Testis (tissue), 5 donors: ENCODE measurements at places on chromosomes 11 and 22.

- no peak for DNase-seq
Measured at GRCh38 chr11:73273222-73273895, 1.2 kb downstream of the P2RY6 start.

DNA sequence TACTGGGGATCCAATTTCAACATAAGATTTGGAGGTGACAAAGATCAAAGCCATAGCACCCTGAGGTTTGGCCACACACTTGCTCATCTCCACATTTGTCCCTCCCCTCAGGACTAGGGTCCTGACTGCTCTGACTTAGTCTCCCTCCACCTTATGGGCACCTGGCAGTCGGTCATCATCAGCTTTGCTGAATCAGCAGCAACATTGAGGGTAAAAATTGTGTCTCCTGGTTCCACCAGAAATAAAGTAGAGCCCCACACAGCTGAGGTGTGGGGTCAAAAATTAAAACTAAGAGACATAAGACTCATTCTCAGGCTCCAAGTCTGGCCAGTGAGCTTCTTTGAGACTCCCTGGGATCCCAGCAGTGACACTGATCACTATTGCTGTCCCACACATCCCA lies 56.2 kb downstream of the GGTLC2 start:
- no peak for DNase-seq

- DNase-seq, result no peak
Measured at GRCh38 chr11:64757549-64758329, 2.0 kb downstream of the PYGM start.

- no peak for DNase-seq
Measured at GRCh38 chr11:59358020-59358419, 675 bp upstream of the OR5AN1 start.

GRCh38 chr11:11296434-11296833 lies 56.6 kb downstream of the CSNK2A3 start:
- DNase-seq, result no peak
